ENCODE measurements at places on chromosomes 2 and 18. TPM values are rescaled to one million over a fixed set of nuclear protein-coding genes. Genes with fewer than 3 reads are reported as not detected.
A peak's percentile ranks its signal among the peaks of the same experiment; 100 is the strongest.

- H3K4me1 ChIP-seq, result no peaks in the 10 kb centered on the region
- DNase-seq, result no peak
- no peaks in the 10 kb centered on the region for H3K27me3 ChIP-seq
- H3K36me3 ChIP-seq, result no peaks in the 10 kb centered on the region
- no peak overlapping the region for H3K27ac ChIP-seq
Measured at GRCh38 chr2:234569776-234570430, 73.0 kb upstream of the ARL4C start.

- no peaks in the 10 kb centered on the region for H3K27me3 ChIP-seq
- H3K4me1 ChIP-seq, result no peaks in the 10 kb centered on the region
- no peaks in the 10 kb centered on the region for H3K36me3 ChIP-seq
- peak; percentile 39 for DNase-seq
- no peak overlapping the region for H3K27ac ChIP-seq
Measured at GRCh38 chr2:241577413-241578122, 19.0 kb downstream of the BOK start.

- H3K36me3 ChIP-seq, result no peaks in the 10 kb centered on the region
- no peak for DNase-seq
- peaks cover 1% of the 10 kb centered on the region for H3K27me3 ChIP-seq
- no peaks in the 10 kb centered on the region for H3K4me1 ChIP-seq
- no peak overlapping the region for H3K4me3 ChIP-seq
Measured at GRCh38 chr2:170313992-170314348, 136.0 kb downstream of the MYO3B start.

DNA sequence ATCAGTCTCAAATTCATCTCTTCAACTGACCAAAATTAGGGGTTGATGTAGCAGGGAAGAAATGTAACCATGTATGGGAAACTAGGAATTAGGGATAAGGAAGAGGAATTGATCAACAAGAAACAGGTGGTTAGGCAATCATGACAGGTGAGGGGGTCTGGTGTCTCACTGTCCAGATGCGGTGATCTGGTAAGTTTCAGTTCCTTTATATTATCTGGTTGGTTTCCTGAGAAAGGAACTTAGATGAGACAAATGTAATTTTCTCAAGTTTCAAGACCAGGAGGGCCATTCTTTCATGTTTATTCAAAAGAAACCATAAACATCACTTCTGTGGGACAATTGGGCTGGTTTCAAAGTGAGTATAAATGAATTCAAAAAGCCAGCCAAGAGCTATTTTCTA lies 306.2 kb upstream of the KCNJ3 start:
- H3K4me1 ChIP-seq, result no peaks in the 10 kb centered on the region
- no peak for DNase-seq
- H3K4me3 ChIP-seq, result no peak overlapping the region
- no peaks in the 10 kb centered on the region for H3K27me3 ChIP-seq

GRCh38 chr2:27162151-27163121 lies 13.6 kb downstream of the TCF23 start:
- no peak overlapping the region for H3K27ac ChIP-seq
- H3K36me3 ChIP-seq, result no peaks in the 10 kb centered on the region
- no peak for DNase-seq
- no peaks in the 10 kb centered on the region for H3K27me3 ChIP-seq
- no peak overlapping the region for H3K4me3 ChIP-seq

The C2orf78 gene
- not detected for polyA plus RNA-seq

The REG3A gene
- 0.20 TPM for polyA plus RNA-seq

The PLCD4 gene
- polyA plus RNA-seq, result 1.2 TPM

The ANKRD62 gene
- not detected for polyA plus RNA-seq

The ANKRD23 gene
- polyA plus RNA-seq, result not detected
